Adipocyte (in vitro differentiated cells): ENCODE measurements at places on chromosomes 12 and 14.

GRCh38 chr12:108298761-108299275 is 40.3 kb downstream of the CMKLR1 start:
- DNase-seq: no peak

- peak; percentile 79 for DNase-seq
These were observed 1.6 kb downstream of the SUDS3 start for GRCh38 chr12:118377884-118378470.

- no peak for DNase-seq
These were observed 55.6 kb downstream of the LGMN start for GRCh38 chr14:92692822-92693226.

GRCh38 chr14:100096656-100097055 is 31.4 kb downstream of the EVL start:
- DNase-seq: peak; percentile 77

DNA sequence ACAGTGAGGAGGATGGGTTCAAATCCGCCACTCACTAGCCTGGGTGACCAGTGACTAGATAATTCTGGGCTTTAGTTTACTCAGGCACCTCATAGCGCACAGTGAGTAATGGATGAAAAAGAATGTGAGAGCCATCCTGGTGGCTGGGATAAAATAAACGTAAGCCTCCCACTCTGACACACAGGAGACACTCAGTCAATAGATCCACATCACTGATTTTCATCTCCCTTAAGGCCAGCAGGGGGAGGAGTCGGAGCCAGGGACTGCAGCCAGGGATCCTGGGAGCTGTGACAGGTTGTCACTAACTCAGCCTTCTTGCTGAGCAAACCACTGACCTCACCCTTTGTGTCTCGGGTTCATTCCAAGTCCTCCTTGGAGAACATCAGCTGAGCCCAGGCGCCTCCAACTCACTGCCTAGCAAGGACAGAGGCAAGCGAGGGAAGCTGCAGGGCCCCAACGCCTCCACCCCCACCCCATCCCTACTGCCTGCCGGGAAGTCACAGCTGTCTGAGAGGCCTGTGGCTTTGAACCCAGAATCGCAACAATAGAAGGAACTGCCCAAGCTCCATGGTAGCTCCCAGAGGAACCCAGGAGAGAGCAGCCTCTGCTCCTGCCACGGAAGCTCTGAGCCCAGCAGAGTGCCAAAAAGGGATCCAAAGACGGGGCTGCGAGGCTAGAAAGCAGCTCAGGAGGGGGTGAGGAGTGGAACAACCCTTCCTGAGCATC is 30.7 kb downstream of the PXN start:
- peak; percentile 94 for DNase-seq

- peak; percentile 4 for DNase-seq
These were observed 277.4 kb upstream of the SOX5 start for GRCh38 chr12:24226745-24227350.

DNA sequence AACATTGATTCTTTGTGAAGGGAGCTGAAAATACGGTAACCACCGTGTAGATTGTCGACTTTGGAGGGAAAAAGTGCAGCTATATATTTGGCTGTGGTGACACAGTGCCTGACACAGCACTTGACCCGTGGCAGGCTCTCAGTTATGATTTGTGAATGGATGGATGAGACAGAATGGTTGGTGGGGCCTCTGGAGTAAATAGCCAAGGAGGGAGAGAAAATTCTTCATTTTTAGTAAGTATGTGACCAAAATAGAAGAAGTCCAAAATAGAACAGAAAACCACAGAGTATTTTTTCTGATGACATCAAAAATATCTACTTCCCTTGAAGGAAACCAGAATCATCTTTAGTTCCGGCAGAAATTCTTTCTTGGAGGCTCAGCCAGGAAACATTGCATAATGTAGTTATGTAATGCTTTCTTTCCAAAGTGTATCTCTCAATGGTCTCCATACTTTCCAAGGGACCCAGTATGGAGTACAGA is 82.0 kb upstream of the WSCD2 start:
- peak; percentile 1 for DNase-seq

GRCh38 chr12:122874081-122874480 is 21.8 kb downstream of the VPS37B start:
- no peak for DNase-seq

- no peak for DNase-seq
These were observed 12.1 kb downstream of the GPATCH2L start for GRCh38 chr14:76163668-76164363.

DNA sequence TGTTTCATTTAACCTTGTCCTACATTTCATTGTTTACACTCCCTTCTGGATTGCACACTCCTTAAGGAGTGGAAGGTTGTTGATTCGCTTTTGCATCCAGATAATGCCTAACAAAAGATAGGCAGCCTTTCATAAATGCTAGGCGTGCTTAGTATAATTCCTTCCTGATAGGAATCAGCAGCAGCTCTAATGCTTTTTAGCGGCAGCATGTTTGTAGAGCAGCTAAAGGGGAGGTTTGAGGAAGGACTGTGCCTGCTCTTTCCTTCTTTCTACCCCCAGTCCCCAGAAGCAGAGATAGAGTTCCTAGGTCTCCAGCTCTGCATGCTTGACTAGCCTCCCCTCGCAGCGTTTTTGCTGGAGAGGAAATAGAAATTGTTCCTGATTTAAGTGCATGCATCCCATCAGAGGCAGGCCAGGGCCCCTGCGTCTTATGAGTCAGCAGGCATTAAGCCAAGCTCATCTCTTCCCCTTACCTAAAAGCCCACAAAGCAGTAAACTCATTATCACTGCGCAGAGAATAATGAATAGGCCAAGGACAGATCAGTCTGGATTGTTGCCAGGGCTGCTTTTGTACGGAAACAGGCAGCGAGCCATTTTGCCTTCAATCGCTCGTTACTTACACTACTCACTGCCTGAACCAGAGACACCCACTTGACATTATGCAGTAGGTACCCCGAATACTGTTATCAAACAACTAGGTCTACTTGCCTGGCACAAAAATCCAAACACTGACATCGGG is 14.0 kb upstream of the TBPL2 start:
- peak; percentile 56 for DNase-seq

DNA sequence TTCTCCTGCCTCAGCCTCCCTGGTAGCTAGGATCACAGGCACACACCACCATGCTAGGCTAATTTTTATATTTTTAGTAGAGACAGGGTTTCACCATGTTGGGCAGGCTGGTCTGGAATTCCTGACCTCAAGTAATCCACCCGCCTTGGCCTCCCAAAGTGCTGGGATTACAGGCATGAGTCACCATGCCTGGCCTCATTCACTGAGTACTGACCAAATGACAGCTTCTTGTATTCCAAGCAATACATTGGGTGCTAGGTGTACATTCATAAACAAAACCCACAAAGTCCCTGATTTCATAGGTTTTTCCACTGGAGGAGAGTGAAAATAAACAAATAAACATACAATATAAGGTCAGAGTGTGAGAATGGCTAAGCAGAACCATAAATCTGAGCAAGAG is 136.3 kb downstream of the HELB start:
- peak; percentile 56 for DNase-seq

DNA sequence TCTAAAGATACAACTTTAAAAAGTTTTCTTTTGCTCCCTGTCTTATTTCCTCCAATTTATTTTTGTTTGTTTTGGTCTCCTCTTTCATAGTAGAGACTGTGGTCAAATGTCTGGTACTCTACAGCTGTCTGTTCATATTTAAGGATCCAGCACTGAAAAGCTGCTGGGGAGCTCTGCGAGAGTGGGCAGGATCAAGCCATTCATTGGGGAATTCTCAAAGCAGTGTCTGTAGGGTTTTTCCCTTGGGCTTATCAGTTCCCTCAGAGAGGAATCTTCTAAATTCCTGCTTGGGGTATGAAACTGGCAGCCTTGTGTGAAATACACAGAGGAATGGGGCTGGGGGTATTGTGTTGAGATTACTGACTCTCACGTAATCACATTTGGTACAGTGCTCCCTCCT is 52.3 kb downstream of the FNTB start:
- DNase-seq: no peak

GRCh38 chr14:35504260-35504659 is 29.7 kb upstream of the INSM2 start:
- DNase-seq: no peak

- no peak for DNase-seq
These were observed 146.3 kb downstream of the TMTC2 start for GRCh38 chr12:82832981-82833380.

DNA sequence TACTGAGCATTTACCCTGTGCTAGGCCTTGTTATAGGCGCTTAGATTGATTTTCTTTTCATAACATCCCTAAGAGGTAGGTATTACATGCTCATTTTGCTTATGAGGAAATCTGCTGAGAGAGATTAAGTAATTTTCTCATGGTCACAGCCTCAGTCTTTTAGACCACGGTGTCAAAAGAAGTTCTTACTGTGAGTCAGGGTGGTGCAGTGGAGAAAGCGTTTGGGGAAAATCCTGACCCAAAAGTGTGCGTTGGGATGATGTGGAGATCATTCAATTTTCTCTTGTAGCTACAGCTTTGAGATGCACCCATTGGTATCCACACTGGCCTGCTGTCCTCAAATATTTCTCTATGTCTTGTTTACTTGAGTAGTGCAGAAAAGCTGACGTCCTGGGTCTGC is 8.2 kb downstream of the ANG start:
- DNase-seq: no peak

DNA sequence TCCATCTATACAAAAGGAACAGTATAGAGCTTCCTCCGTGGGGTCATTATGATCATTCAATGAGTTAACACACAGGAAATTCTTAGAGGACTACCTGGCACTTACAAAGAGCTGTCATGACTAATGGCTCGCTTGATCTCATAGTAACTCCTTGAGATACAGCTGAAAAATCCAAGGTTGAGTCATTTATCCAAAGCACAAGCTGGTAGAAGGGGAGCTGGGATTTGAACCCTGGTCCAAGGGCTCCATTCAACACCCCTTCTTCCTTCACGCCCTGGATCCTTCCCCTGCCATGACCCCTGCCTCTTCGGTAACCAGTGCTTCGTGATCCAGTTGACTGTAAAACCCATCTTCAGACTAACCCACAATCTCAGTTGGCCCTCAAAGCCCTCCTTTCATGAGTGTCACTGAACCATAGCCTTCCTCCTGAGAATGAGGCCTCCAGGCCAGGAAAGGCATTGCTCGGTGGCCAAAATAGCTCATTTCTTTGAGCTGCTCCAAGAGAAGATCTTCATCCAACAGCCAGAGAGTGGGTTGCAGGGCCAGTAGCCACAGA is 7.8 kb downstream of the ZFP36L1 start:
- DNase-seq: peak; percentile 40

DNA sequence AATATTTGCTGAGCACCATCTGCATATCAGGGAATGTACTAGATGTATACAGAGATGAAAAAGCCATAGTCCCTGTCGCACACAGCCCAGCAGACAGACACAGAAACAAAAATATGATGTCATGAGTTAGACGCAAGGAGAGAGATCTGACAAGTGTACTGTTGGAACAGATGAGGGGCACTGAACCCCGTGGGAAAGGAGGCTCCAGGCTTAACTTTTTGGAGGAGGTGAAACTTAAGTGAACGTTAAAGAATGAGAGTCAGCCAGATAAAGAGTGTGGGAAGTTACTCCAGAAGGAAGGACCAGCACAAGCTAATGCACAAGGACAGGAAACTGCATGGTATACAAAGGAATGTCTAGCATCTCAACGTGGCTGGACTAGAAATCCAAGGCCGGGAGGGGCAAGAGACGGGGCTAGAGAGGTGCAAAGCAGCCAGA is 2.5 kb upstream of the ACTN1 start:
- peak; percentile 75 for DNase-seq

DNA sequence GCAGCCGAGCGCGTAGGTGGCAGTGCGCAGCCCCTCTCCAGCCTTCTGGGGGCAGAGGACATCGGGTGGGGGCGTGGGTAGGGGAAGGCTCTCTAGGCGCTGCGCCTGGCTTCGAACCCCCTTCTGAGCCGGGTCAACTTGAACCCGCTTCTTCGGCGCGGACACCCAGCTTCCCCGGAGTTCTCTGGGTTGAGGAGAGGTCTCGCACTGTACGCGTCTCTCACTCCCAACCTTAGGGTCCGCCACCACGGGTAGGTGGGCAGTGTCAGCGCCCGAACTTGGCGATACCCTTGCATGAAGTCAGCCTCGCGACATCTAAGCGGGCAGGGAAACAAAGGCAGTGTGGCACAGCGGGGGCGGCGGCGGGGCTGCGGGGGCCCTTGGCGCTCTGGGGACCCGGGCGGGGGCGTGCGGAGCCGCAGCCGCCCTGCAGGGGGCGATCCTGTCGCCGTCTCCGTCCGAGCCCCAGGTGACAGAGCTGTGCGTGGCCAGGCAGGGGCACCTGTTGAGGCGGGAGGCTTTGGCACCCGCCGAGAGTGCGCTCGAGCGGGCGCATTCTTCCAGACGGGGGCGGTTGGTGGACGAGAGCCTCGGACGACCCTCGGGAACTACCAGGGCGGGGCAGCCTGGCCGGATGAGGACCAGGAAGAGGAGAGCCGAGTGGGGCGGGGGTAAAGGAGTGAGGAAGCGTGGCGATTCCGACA is 1.1 kb downstream of the GALNT16 start:
- DNase-seq: peak; percentile 64

- DNase-seq: no peak
These were observed 2.4 kb upstream of the TCL1B start for GRCh38 chr14:95683793-95684192.

GRCh38 chr12:105384916-105385535 is 54.5 kb downstream of the C12orf75 start:
- peak; percentile 79 for DNase-seq

- peak; percentile 19 for DNase-seq
These were observed 91.0 kb upstream of the FOXN3 start for GRCh38 chr14:89507926-89508460.

GRCh38 chr12:124745891-124746570 is 117.6 kb downstream of the SCARB1 start:
- peak; percentile 97 for DNase-seq

GRCh38 chr12:737122-737739 is 15.1 kb upstream of the WNK1 start:
- DNase-seq: no peak

DNA sequence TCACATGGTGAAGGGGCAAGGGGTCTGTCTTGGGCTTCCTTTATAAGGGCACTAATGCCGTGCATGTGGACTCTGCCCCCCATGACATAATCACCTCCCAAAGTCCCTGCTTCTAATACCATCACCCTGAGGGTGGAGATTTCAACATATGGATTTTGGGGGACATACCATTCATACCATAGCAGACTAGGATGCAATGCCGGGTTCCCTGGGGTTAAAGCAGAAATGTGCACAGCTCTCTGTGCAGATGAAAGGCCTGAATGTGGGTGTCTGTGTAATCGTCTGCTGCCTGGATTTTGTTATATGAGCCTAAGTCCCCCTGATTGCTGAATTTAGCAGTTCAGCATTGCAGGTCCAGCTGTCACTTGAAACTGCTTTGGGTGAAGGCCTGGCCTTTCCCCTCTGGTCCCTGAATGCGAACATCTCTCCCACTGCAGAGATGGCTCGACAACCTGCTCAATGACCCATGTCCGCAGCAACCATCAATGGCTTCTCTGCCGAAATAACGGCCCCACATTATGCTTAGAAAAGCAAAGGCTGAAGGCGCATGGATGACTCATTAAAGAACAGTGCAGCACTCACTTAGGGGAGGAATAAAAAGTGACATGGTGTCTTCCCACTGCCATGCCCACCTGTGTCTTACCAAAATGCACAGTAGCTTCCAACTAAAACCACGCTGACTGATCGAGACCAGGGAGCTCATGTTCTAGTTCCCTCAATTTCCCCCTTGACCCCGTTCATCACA is 286.3 kb downstream of the DPF3 start:
- peak; percentile 64 for DNase-seq

GRCh38 chr14:23446291-23446851 is 10.9 kb upstream of the MYH7 start:
- DNase-seq: peak; percentile 45
